ENCODE measurements at places on chromosomes 13 and 19. TPM values are rescaled to one million over a fixed set of nuclear protein-coding genes. Genes with fewer than 3 reads are reported as not detected.

The FUT1 gene
- total RNA-seq = not detected

DNA sequence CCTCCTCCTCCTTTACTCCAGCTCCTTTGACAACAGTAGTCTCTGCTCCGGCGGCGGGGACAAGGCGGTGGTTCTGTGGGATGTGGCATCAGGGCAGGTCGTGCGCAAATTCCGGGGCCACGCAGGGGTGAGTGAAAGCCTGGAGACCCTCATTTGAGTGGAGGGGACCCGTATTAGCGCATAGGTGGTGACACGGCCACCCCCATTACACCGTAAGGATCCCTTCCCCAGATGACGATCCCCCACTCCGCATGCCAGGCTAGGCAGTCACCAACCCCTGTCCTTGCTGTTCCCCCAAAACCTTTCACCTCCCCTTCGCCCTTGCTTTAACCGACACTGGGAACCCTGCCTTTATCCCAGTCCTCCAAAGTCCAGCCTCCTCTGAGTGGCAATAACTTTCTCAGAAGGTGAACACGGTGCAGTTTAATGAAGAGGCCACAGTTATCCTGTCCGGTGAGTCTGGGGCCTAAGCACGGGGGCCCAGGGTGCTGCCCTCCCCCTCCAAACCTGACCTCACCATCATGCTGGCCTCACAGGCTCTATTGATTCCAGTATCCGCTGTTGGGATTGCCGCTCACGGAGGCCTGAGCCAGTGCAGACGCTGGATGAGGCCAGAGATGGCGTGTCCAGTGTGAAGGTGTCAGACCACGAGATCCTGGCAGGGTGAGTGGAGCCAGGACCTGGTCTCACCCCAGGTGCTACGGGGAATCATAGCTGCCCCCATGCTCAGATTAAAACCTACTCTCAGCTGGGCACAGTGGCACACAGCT is 3.7 kb downstream of the WDR83 start:
- DNase-seq = no peak
- no peaks in the 10 kb centered on the region for H3K36me3 ChIP-seq
- peak overlapping the region; percentile 99 for H3K27ac ChIP-seq
- H3K4me1 ChIP-seq = peaks cover 28% of the 10 kb centered on the region

The MEIOSIN gene
- total RNA-seq = not detected

DNA sequence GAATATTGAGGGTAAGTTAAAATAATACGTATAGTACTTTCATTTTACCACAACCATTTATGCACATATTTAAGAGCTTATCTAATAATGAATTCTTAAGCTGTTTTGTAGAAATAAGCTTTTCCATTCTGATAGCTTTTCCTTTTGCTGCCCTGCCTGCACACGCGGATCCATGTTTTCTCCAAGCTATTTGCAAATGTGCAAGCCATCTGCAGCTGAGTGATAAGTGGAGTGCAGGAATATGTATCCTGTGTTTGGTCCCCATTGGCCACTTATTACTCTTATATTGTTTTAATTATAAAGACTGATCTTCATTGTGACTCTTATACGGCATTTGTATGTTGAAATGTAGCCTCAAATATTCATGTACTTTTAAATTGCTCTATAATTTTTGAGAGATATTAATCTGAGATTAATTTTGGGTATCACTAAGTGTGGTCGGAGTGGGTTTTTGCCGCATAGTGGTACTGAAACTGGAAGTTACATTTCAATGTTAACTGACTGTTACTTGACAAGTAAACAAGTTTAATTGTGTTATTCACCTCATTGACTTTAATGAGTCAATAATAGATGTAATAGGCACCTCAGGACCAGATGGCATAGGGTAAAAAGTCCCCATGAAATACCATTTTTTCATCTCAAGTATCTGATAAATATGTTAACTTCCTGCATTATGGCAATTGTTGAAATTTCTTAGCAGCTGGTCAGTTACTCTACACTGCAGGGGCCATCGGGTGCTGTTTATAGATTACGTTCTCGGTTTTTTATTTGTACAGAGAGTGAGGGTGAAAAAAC is 1567.4 kb downstream of the EFNB2 start:
- H3K4me3 ChIP-seq = no peak overlapping the region
- H3K36me3 ChIP-seq = no peaks in the 10 kb centered on the region
- no peak overlapping the region for H3K27ac ChIP-seq
- no peak for DNase-seq
- H3K4me1 ChIP-seq = no peaks in the 10 kb centered on the region

The KLK4 gene
- total RNA-seq = not detected

The MIR17HG gene
- 17.5 TPM for total RNA-seq

DNA sequence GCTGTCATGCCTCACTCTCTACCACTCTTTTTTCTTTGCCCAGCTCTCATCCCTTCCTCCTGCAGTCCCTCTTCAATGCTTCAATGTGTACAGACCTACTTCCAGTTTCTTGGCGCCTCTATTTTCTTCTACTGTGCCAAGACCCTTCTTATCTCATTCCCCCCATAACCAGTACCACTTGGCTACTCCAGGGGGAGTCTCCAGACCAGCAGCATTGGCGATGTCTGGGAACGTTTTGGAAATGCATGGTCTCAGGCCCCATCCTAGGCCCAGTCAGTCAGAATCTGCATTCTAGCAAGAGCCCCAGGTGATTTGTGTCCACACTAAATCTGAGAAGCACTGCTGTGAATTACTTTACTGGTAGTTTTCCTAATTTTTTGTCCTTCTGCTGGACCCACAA is 198.2 kb downstream of the SLC7A1 start:
- H3K36me3 ChIP-seq = no peaks in the 10 kb centered on the region
- DNase-seq = no peak

The NLRP5 gene
- not detected for total RNA-seq

DNA sequence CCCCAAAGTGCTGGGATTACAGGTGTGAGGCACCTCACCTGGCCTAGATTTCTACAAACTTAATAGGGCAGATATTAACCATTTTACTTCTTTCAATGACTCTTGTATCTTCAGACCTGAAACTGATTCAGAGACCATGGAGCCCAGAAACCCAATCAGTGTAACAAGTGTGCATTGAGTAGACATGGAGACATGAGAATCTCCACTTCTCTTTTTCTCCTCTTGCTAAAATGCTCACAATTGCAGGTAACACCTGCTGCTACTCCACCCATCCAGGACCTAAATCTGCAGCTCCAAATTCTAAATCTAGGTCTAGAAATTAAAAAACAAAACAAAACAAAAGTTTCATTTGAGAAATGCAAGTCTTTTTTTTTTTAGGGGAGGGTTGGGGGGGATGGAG is 42.2 kb upstream of the ZNF681 start:
- H3K4me1 ChIP-seq = peaks cover 6% of the 10 kb centered on the region
- H3K4me3 ChIP-seq = no peak overlapping the region
- peak overlapping the region; percentile 54 for H3K27ac ChIP-seq
- H3K27me3 ChIP-seq = no peaks in the 10 kb centered on the region
- no peak for DNase-seq
